Fibroblast of villous mesenchyme (primary cell): ENCODE measurements at places on chromosomes 13 and 19.

DNA sequence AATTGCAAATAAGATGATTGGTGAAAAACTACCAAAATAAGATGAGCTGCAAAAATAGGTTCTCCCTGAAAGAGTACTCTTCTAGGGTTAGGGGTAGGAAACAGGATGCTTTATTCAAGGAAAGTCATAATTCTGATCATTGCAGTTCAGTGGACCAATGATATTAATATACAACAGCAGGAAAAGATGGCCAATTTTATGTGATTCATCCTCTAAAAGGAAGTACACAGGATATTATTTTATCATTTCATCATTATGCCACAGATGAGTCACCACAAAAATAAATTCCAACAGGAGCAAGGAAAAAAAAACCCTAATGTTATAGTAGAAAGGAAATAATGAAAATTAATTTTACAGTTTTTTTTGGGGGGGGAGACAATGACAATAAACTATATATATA is 205.0 kb downstream of the NALCN start:
- DNase-seq = peak; percentile 23

GRCh38 chr19:18408053-18408476 is 10.6 kb upstream of the LRRC25 start:
- DNase-seq = no peak

GRCh38 chr13:77065461-77066147 is 38.6 kb upstream of the FBXL3 start:
- no peak for DNase-seq

- no peak for DNase-seq
These were observed 716.5 kb upstream of the PRR20A start for GRCh38 chr13:56424246-56424645.

DNA sequence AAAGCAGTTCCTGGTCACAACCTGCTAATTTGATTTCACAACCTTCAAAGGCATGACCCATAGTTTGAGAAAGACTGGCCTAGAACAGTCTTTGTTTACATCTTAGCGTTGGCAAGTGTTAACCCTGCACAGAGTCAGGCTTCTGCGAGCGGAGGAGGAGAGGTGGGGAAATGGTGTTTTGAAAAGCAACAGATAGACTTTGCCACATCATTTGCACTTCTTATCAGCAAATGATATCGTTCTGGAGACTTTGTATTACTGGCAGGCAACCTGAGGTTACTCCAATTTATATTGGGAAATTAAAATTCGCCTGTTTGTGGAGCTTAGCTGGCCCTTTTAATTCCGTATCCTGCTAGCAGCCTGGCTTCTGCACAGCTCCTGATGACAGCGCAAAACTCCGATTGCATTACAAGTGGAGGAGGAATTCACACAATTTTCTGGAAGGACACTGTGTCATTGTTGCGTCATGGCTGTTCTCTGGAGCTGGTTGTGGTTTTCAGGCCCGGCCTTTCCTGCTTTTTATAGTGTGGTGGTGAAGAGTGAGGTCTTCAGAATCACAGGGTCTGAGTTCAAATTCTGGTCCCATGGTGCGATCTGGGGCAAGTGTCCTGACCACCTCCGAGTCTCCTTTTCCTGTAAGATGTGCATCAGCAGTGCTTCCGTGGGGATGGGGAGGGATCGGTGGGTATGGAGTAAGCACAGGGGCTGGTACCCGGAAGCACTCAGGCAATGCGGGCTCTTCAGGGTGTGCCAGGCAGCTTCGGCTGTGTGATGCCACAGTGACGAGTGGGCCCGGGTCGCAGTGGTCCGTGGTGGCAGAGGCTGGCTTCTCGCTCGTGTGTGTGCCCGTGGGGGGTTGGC is 49.1 kb upstream of the EHD2 start:
- peak; percentile 100 for DNase-seq

DNA sequence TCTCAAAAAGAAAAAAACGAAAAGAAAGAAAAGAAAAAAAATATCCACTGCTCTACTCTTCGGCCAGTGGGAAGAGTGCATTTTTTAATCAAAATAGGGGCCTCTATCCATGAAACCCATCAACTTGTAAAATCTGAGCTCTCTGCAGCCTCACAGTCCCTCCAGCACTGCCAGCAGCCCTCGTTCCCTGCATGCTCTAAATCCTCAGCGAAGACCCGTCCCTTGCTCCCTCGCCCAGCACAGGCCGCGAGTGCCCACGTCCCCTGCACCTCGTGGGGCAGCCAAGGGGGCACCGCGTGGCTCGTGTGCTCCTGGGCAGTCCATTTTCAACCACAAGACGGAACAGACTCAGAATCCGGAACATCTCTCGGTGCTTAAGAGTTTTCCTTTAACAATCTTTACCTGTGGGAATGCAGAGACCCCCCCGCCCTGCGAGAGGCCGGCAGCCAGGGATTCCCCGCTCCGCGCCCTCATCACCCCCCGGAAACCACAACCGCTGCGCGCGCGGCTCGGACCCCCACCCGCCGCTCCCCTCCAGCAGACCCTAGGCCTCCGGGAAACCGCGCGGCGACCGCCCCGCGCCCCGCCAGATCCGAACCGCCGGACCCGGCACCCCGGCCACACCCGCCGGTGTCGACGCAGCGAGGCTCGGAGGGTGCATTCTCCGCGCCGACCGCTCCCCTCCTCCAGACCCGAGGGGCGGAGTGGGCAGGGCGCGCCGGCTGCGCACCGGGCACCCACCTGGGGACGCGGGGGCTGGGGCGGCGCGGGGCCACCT is 638 bp downstream of the ANKRD27 start:
- no peak for DNase-seq

DNA sequence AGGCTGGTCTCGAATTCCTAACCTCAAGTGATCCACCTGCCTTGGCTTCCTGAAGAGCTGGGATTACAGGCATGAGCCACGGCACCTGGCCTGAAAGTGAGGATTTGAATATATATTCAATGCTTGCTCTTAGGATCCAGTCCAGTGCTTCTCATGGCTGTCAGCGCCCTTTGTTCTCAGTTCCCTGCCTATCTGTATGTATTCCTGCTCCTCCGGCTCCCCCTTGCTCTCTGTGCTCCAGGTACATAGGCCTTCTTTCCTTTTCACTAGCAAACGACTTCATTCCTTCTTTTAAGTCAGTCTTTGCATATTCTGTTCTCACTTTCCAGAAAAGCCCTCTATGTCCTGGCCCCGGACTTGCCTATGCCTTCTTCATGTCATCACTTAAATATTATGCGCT is 232.8 kb downstream of the DACH1 start:
- DNase-seq = no peak

DNA sequence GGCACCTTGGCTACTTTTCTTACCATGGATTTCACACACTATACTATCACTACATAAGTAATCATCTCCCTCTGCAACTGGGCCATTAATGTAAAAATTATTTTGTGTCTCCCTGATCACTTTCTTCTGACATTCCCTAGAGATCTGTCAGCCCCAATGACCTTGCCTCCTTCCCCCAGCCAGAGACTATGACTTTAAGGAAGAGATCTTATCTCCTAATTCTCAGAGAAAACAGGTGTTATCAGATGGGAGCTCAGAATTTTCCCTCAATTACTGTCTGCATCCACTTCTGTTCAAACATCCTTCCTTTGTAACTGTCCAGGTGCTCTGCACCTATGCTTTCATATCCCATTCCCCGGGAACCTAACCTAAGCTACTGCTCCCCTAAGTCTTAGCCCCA is 397.5 kb downstream of the DIAPH3 start:
- DNase-seq = no peak

DNA sequence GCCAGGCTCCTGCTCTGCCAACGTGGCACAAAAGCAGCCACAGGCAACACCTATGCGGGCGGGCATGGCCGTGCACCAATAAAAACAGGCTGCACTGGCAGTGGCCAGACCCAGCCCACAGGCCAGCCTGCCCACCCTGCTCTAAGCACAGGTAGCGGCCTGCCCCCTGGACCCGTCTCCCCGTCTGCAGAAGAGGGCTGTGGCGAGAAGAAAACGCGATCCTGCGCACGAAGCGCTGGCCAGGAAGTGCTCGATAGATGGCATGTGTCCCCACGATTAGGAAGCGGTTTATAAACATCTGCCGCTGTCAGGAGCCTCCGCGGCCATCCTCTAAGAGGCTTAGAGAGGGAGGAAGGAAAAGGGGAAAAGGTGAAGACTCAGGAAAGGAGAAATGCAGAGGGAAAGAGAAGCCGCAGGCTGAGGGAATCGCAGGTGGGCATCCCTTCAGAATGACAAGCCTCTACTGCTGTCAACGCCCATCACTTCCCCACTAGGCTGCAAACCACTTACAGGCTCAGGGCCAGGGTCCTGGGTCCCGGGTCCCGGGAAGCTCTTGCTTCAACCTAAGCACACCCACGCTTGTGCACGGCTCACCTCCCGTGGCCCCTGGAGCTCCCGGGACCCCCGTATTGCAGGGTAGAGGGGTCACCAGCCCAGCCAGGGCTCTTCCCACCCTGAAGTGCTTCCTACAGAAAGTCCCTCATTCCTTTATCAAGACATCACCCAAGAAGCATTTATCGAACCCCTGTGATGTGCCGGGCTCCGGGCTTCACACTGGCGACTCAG is 10.5 kb downstream of the MLLT1 start:
- no peak for DNase-seq

DNA sequence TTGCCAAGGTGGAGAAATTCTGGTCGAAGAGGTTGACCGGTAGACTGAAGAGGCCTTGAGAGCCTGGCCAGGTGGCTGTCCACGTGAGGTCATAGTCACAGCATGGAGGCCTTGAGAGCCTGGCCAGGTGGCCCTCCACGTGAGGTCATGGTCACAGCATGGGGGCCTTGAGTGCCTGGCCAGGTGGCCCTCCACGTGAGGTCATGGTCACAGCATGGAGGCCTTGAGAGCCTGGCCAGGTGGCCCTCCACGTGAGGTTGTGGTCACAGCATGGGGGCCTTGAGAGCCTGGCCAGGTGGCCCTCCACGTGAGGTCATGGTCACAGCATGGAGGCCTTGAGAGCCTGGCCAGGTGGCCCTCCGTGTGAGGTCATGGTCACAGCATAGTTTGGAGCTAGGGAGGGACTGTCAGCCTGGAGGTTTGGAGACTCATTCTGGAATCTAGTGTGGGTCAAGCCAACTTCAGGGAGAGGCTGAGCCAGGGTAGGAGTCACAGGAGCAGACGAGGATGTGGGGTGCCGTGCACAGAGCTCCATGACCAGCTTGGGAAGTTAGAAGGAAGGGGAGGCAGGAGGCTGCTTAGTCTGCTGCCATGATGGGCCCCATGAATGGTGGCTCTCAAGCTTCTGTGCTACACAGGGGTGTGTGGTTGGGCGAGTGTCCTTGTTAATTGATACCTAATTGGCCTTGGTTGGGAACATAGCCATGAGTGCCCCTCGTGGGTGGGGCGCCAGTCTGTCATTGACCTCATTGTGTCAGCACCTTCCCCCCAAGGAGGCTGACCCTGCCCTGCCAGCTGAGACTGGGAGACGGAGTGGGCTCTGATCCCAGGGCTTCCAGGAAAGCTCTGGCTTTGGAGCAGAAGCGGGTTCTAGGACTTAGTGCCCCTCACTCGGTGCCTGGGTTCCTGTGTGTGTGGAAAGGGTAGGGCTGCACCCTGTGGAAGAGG is 4.0 kb downstream of the LENG9 start:
- no peak for DNase-seq

DNA sequence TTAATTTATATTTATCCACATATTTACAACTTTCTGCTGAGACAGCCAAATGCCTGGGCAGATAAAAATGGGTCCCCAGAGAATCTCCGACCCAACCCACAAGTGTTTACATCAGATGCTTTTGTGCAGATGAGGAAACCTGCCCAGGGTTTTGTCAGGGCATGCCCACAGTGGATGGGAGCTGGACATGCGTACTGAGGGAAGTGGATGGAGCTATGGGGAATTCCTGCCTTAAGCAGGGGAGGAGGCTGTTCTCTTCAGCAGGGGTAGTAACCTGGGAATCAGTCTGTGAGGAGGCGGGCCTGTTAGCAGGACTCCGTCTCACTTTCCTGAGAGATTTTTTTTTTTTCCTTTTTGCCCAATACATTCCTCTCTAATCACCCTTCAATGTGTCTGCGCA is 122.9 kb downstream of the RFC3 start:
- peak; percentile 10 for DNase-seq

DNA sequence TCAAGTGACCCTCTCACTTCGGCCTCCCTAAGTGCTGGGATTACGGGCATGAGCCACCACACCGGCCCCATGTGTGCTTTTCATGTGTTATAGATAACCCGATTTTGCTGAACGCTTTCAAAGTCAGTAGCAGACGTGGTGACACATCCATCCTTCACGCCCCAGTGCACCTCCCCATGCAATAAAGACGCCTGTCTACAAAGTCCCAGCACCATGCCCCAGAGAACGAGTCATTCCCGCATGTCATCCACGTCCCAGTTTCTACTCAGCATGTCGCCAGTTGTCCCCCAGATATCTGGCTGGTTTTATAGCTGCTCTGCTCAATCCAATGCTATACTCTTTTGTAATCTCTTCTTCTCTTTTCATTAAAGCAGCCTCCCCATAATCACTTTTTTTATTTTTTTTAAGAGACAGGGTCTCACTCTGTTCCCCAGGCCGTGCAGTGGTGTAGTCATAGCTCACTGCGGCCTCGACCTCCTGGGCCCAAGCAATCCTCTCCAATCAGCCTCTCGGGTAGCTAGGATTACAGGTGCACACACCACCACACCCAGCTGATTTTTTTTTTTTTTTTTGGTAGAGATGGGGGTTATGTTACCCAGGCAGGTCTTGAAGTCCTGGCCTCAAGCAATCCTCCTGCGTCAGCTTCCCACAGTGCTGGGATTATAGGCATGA is 42.5 kb downstream of the DNM2 start:
- DNase-seq = no peak

GRCh38 chr13:96621634-96622183 is 372.6 kb downstream of the OXGR1 start:
- no peak for DNase-seq

GRCh38 chr19:31334849-31335624 is 14.2 kb downstream of the TSHZ3 start:
- peak; percentile 56 for DNase-seq

GRCh38 chr13:23509781-23510543 is 60.2 kb upstream of the TNFRSF19 start:
- DNase-seq = peak; percentile 88

DNA sequence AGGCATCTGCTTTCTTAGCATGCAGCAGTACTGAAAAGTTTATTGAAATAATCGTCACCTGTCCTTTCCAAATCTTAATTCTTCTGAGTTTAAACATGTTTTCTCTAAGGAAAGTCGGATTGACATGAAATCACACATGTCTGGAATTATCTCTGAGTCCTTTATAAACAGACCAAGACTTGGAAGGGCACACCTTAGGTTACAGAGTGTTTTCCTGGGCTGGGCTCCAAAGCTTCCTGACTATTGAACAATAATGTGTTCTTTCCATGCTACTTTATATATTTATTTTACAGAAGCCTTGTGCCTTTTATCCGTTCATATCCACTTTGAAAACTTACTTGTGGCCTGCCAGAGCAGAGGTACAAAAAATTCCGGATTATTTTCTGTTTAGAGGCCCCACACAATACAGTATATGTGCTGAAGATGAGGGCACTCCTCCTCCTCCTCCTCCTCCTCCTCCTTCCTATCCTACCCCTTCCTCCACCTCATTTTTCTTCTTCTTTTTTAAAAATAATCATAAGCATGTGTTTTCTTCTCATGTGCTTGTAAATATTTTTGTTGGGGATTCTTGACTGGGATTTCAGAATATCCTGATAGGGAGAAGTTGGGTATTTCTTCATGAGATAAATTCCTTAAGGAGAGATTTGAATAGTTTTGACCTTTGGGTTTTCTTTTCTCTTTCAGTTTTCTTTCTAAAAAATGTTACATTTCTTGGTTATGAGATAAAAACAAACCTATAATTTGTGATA is 52.3 kb downstream of the LRCH1 start:
- no peak for DNase-seq
